Neural crest cell (in vitro differentiated cells): ENCODE measurements at places on chromosomes 11 and 22. TPM values are rescaled to one million over a fixed set of nuclear protein-coding genes. Genes with fewer than 3 reads are reported as not detected.

The ACRV1 gene
- total RNA-seq, result 0.73 and 1.2 TPM in 2 replicates

DNA sequence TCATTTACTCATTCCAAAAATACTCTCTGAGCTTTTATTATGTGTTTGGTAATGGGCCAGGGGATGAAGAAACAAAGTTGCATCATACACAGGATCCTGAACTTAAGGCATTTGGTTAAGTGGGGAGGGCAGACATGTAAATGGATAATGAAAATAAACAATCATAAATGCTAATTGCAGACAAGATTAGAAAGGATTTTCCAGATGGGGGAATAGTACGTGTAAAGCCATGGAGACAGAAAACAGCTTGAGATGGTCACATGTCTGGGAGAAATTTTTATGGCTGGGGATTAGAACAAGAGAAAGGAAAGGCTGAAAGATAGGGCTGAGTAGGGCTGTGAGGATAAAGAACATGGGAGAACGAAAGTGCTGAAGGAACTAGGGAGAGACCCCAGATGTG lies 534.3 kb upstream of the LARGE1 start:
- H3K36me3 ChIP-seq, result no peaks in the 10 kb centered on the region
- no peak for DNase-seq
- H3K27ac ChIP-seq, result no peak overlapping the region

The API5 gene
- total RNA-seq, result 166 and 172 TPM in 2 replicates

- H3K4me1 ChIP-seq, result peaks cover 14% of the 10 kb centered on the region
- H3K36me3 ChIP-seq, result no peaks in the 10 kb centered on the region
- no peak overlapping the region for H3K27ac ChIP-seq
- no peak for DNase-seq
Measured at GRCh38 chr11:14015711-14016110, 53.2 kb downstream of the SPON1 start.

DNA sequence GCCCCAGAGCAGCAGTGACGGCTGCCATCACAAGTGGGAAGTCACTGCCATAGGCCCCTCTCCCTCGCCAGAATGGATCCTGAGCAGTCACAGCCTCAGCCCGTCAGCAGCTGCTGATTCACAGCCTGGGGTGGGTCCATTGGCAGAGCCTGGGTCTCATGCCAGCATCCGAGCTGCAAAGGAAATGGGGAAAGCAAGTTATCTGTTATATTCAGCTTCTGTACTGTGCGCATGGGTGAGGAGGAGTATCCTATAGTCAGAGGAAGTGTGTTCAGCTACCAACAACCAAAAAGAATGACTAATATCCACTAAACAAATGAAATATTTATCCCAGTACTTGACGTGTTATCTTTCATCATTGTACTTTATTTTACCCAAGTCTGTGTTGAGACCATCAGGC lies 119.7 kb downstream of the RCN1 start:
- no peak for DNase-seq
- H3K36me3 ChIP-seq, result no peaks in the 10 kb centered on the region
- no peaks in the 10 kb centered on the region for H3K4me1 ChIP-seq
- H3K27me3 ChIP-seq, result peaks cover 14% of the 10 kb centered on the region
- H3K27ac ChIP-seq, result no peak overlapping the region
- no peak overlapping the region for H3K4me3 ChIP-seq

The MEI1 gene
- 0.16 and 0.48 TPM in 2 replicates for total RNA-seq

The SMC1B gene
- not detected in 2 replicates for total RNA-seq

The CHRM1 gene
- not detected in 2 replicates for total RNA-seq

The LBHD1 gene
- total RNA-seq, result 7.0 and 7.8 TPM in 2 replicates

DNA sequence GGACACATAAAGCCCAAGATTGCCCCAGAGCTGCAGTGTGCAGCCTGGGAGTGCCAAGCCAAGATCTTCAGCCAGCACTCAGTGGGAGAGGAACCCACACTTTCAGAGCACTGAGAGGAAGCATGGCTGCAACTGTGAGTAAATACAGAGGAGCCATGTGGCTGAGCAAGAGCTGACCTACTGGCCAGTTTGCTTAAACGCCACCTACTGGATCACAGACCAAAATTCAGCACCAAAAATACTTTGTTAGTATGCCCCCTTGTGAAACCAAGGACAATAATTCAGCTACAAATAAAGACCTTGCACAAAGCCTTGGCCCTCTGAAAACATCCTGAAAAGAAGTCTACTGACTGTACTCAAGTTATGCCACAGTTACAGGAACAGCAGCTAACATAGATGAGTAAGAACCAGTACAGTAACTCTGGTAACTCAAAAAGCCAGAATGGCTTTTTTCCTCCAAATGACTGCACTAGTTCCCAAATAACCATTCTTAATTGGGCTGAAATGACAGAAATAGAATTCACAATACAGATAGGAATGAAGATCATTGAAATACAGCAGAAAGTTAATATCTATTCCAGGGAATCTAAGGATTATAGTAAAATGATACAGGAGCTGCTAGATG lies 10.1 kb upstream of the OR4A15 start:
- DNase-seq, result no peak
- no peak overlapping the region for H3K4me3 ChIP-seq
- H3K27me3 ChIP-seq, result no peaks in the 10 kb centered on the region
- H3K36me3 ChIP-seq, result peaks cover 8% of the 10 kb centered on the region
- H3K27ac ChIP-seq, result no peak overlapping the region

GRCh38 chr11:105937331-105937730 lies 84.7 kb downstream of the MSANTD4 start:
- no peak for DNase-seq
- no peak overlapping the region for H3K27ac ChIP-seq
- H3K27me3 ChIP-seq, result no peaks in the 10 kb centered on the region
- peaks cover 37% of the 10 kb centered on the region for H3K4me1 ChIP-seq

GRCh38 chr11:87966694-87967093 lies 208.5 kb downstream of the RAB38 start:
- H3K4me3 ChIP-seq, result no peak overlapping the region
- no peak for DNase-seq
- H3K4me1 ChIP-seq, result no peaks in the 10 kb centered on the region
- H3K27ac ChIP-seq, result no peak overlapping the region

The TIGD3 gene
- 3.3 TPM in 2 replicates for total RNA-seq

- no peak for DNase-seq
- no peak overlapping the region for H3K27ac ChIP-seq
- no peak overlapping the region for H3K4me3 ChIP-seq
- H3K4me1 ChIP-seq, result peaks cover 13% of the 10 kb centered on the region
- no peaks in the 10 kb centered on the region for H3K36me3 ChIP-seq
Measured at GRCh38 chr11:63564056-63564774, 1.0 kb upstream of the PLAAT2 start.

DNA sequence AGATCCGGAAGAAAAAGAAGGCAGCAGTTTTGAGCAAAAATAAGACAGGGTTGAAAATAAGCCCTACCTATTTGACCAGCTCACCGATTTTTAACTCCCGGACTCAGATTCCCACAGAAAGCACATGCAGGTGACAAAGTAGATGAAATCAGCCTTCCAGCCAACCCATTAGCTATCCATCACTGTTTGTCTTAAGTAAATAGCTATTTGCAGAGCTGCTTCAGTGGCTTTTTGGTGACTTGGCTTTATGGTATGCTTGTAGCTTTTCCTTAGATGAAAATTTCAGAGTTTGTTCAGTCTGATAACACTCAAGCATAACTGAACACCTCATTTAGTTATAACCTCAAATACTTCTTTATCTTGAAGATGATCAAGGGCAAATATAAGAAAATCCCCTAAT lies 192.6 kb downstream of the HIPK3 start:
- no peaks in the 10 kb centered on the region for H3K27me3 ChIP-seq
- H3K36me3 ChIP-seq, result no peaks in the 10 kb centered on the region
- no peak overlapping the region for H3K4me3 ChIP-seq
- no peaks in the 10 kb centered on the region for H3K4me1 ChIP-seq
- H3K27ac ChIP-seq, result no peak overlapping the region

GRCh38 chr22:27961680-27962079 lies 42.6 kb upstream of the PITPNB start:
- H3K27me3 ChIP-seq, result no peaks in the 10 kb centered on the region
- no peak for DNase-seq
- no peak overlapping the region for H3K4me3 ChIP-seq
- peaks cover 16% of the 10 kb centered on the region for H3K4me1 ChIP-seq

The ZNF214 gene
- total RNA-seq, result 6.5 and 7.3 TPM in 2 replicates

The XRCC6 gene
- 427 TPM in 2 replicates for total RNA-seq

DNA sequence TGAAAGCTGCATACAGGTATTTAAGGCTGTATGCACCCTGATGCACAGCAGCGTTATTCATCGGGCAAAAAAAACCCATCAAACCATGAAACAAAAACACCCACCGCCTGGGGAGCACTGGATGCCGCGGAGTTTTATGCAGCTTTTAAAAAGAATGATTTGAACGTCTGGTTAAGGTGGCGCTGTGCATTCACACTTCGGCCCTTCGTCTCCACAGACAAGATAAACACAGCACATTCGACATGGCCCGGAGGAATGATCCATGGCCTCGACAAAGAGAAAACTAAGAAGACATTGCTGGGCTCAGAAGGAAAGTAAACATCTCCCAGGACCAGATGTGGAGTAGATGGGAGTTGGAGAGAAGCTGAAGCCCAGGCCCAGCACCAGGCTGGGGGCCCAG lies 40.8 kb upstream of the GAL start:
- no peak overlapping the region for H3K4me3 ChIP-seq
- H3K36me3 ChIP-seq, result peaks cover 6% of the 10 kb centered on the region
- peaks cover 5% of the 10 kb centered on the region for H3K4me1 ChIP-seq
- no peak overlapping the region for H3K27ac ChIP-seq
- no peak for DNase-seq

The OR4S2 gene
- total RNA-seq, result not detected in 2 replicates

DNA sequence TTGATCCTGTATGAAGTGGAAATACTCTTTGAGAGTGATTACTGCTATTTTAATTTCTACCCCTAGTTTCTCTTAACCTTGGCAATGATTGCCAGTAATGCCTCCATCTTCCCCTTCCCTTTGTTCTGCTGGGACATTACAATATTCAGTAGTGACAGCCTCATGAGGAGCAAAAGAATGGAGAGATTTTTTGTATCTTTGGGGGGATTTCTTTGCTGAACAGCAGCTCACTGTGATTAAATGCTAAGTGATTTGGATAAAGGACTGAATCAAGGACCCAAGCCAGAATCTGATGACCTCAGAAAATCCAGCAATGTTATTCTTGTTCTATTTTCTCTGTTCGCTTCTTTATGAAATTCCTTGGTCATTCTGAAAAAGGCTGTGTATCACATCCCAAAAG lies 7.0 kb upstream of the SLC1A2 start:
- no peak overlapping the region for H3K4me3 ChIP-seq
- no peaks in the 10 kb centered on the region for H3K4me1 ChIP-seq
- no peak overlapping the region for H3K27ac ChIP-seq
- H3K36me3 ChIP-seq, result no peaks in the 10 kb centered on the region
- H3K27me3 ChIP-seq, result peaks cover 92% of the 10 kb centered on the region

The CLTCL1 gene
- 7.2 and 7.7 TPM in 2 replicates for total RNA-seq

DNA sequence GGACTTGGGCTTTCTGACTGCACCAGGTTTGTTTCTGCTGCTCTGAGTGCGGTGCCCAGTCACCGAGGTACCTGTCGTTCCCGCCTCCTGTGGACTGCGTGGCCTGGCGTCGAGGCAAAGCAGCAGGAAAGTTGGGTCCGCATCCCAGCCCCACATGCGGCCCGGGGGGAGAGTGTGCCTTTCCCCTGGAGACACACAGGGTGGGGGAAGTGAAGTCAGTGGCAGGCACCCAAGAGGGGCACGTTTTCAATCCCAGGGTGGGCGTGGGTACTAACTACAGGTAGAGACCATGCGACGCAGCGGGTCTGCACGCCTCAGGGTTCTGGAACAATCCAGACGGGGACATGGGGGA lies 25.3 kb upstream of the GRAMD4 start:
- peaks cover 11% of the 10 kb centered on the region for H3K4me1 ChIP-seq
- no peak overlapping the region for H3K4me3 ChIP-seq
- no peaks in the 10 kb centered on the region for H3K36me3 ChIP-seq
- no peak overlapping the region for H3K27ac ChIP-seq

The OR4C16 gene
- total RNA-seq, result not detected in 2 replicates

- H3K4me1 ChIP-seq, result peaks cover 33% of the 10 kb centered on the region
- H3K4me3 ChIP-seq, result no peak overlapping the region
- no peaks in the 10 kb centered on the region for H3K36me3 ChIP-seq
- H3K27me3 ChIP-seq, result no peaks in the 10 kb centered on the region
- DNase-seq, result no peak
- H3K27ac ChIP-seq, result no peak overlapping the region
Measured at GRCh38 chr22:27730641-27731433, 70.7 kb downstream of the MN1 start.

- no peak for DNase-seq
- no peak overlapping the region for H3K27ac ChIP-seq
- no peak overlapping the region for H3K4me3 ChIP-seq
- peaks cover 8% of the 10 kb centered on the region for H3K27me3 ChIP-seq
Measured at GRCh38 chr22:39625569-39626537, 55.3 kb downstream of the CACNA1I start.

The CRYAB gene
- not detected in 2 replicates for total RNA-seq

- no peaks in the 10 kb centered on the region for H3K27me3 ChIP-seq
- no peak overlapping the region for H3K4me3 ChIP-seq
- DNase-seq, result no peak
- H3K4me1 ChIP-seq, result no peaks in the 10 kb centered on the region
- H3K36me3 ChIP-seq, result peaks cover 8% of the 10 kb centered on the region
- no peak overlapping the region for H3K27ac ChIP-seq
Measured at GRCh38 chr11:16846305-16846704, 107.9 kb downstream of the C11orf58 start.

GRCh38 chr11:11036185-11036847 lies 178.5 kb upstream of the ZBED5 start:
- no peak for DNase-seq
- H3K4me3 ChIP-seq, result no peak overlapping the region
- H3K27ac ChIP-seq, result no peak overlapping the region
- H3K27me3 ChIP-seq, result no peaks in the 10 kb centered on the region

GRCh38 chr22:19478045-19478900 lies 720 bp downstream of the UFD1 start:
- peak overlapping the region; percentile 1 for H3K27ac ChIP-seq
- peaks cover 2% of the 10 kb centered on the region for H3K36me3 ChIP-seq
- no peaks in the 10 kb centered on the region for H3K27me3 ChIP-seq
- H3K4me1 ChIP-seq, result peaks cover 32% of the 10 kb centered on the region
- no peak for DNase-seq

DNA sequence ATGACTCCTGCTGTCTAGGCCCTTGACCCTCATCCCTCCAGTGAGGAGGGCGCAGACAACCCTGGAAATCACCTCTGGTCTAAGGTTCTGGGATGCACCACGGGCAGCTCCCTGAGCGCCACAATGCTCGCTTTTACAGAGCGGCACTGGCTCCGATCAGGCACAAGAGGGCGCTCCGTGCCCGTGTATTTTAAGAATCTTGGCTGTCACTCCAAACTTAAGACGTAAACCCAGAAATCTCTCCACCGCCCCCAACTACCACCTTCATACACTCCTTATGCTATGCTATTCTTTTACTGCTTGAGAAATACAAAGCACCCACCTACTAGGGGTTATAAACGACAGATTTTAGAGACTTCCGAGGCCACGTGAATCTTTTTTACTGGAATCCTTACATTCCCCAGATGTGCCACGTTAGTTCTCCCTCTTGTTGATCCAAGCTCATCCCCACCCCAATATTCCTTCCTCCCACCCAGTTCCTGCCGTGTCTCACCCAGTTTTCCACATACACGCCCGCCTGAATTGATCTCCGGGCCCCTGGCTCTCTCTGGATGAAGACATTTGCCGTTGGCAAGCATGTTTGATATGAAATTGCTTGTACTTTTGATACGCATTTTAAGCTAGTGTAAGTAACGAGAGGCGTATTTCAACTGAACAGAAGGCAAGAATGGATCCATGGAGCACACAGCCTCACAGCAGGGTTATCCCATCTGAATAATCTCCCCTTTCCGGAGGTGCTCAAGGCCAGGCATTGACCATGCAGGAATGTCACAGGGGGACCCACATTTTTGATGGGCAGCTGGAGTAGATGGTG lies 453.5 kb downstream of the OPCML start:
- H3K27ac ChIP-seq, result no peak overlapping the region
- H3K36me3 ChIP-seq, result no peaks in the 10 kb centered on the region
- H3K4me1 ChIP-seq, result peaks cover 4% of the 10 kb centered on the region
- peak; percentile 72 for DNase-seq
- H3K27me3 ChIP-seq, result peaks cover 52% of the 10 kb centered on the region
